ENCODE measurements at places on chromosomes 16 and 17.

DNA sequence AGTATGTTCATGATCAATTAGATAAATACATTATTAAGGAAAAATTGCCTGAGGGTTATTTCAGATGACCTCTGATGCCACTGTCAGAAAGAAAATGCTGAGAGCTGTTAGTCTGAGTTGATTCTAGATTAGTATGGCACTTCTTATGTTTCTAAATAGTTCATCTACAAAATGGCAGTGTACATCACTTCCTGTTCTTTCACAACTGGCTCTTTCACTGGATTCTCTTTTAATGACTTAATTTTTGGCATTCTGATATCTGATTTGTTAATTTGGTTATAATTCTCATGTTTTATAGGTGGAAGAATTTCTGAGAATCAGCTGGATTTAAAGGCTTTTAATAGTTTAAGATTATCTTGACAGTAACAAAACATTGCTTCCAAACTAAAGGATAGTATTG lies 3.3 kb downstream of the TAOK1 start:
- no peak for DNase-seq

GRCh38 chr16:69244336-69244735 lies 57.4 kb downstream of the SNTB2 start:
- DNase-seq: no peak

GRCh38 chr17:49747632-49748031 lies 16.3 kb downstream of the FAM117A start:
- no peak for DNase-seq

- no peak for DNase-seq
These were observed 10.2 kb downstream of the MYO18A start for GRCh38 chr17:29169806-29170591.

GRCh38 chr16:70551788-70552187 lies 28.2 kb downstream of the SF3B3 start:
- no peak for DNase-seq

All from SIG-M5 (cell line).